ENCODE measurements at places on chromosomes 11 and 22.

DNA sequence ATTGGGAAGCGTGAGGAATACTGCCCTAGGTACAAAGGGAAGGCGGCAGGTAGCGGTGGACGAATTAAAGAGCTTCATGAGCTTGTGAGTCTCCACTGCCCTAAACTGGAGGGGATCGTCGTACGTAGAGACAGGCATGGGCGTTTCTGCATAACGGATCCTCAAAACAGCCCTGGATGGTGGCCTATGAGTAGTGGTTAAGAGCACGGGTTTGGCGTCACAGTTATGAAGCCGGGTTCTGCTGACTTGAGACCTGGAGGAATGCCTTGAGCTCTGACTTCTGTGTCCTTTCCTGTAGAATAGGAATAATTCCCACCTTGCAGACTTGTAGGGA lies 335 bp downstream of the TMEM138 start:
- DNase-seq = no peak

- no peak for DNase-seq
These were observed 53.1 kb downstream of the FBXO7 start for GRCh38 chr22:32527756-32528155.

DNA sequence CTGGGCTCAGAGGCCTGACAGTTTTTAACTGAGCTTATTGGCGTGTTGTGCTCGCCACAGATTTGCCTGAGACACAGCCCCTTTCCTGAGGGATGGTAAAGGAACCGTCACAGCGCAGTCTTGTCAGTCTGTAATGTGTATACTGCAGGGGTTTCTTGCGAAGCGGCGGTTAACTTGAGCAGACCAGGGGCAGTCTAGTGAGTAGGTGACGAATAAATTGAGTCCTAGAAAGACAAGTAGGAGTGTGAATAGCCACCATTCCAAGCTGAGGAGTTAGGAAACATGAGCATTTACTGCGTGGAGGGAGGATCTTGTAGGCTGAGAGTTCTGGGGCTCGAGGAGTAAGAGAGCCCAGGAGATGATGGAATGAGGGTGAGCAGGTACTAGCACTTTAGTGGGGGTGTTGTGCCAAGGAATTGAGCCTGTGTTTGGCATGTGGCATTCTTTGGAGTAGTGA lies 1.4 kb downstream of the MED15 start:
- DNase-seq = no peak

DNA sequence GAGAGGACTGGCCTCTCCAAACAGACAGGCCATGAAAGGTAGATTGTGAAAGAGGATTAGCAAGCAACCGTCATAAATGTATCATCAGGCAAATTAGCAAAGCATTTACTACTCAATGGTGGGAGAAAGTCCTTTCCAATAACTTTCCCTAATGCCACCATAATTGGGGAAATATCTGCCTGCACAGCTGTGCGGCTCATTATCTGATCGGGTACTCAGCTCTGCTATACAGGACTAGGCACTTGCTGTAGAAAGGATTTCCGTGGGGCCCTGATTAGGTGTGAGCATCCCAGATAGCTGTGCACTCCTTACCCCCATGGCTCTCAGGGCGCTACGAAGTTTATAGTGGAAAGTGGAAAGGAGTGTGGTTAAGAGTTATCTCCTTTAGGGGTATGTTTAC lies 309.7 kb upstream of the PLET1 start:
- DNase-seq = no peak

DNA sequence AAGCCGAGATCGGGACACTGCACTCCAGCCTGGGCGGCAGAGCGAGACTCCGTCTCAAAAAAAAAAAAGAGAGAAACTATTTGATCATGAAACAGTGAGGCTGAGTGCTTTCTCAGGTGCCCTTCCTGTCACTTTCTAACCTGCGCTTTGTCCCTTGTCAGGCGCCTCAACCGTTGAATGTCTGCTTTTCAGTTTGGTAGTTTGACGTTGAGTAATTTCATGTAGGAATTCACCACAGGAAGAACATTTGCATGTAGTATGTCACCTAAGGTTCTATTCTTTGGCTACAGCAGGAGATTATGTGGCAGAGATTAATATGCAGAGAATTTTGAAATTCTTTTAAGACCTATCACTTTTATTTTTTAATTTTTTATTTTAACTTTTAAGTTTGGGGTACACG lies 57.2 kb downstream of the PPFIA1 start:
- DNase-seq = no peak

GRCh38 chr11:9069256-9069655 lies 22.1 kb downstream of the SCUBE2 start:
- no peak for DNase-seq

DNA sequence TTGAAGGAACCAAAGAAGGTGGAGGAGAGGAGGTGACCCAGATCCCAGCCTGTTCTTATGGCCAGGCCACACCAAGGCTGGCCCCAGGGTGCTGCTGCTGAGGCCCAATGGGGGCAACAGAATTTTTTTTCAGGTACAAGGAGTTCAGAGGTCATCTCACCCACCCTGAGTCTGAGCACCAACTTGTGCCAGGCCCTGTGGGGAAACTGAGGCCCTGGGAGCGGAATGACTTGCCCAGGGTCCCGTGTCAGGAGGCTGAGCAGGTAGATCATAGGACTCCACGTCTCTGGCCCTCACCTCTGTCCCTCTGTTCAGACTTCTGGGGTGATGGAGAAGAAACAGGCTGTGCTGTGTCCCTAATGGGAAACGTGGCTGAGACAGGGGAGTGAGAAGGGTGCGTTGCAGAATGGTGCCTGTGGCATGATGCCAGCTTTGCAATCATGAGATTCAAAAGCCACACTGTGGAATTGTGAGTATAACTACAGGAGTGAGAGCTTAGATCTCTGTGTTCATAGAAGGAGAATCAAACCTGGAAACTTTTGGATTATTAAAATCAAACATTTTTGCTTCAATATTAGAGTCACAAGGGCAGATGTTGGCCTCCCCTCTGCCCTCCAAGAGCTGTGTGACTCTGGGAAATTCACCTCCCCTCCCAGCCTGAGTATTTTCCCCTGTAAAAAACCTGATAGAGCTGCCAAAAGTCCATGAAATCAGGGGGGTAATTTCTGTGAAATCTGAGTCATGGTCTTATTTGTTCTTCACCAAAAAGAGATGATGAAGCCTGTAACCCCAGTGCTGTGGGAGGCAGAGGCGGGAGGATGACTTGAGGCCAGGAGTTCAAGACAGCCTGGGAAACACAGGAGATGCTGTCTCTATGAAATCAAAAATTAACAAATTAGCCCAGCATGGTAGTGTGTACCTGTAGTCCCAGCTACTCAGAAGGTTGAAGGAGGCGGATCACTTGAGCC lies 874 bp downstream of the APOL1 start:
- DNase-seq = no peak

DNA sequence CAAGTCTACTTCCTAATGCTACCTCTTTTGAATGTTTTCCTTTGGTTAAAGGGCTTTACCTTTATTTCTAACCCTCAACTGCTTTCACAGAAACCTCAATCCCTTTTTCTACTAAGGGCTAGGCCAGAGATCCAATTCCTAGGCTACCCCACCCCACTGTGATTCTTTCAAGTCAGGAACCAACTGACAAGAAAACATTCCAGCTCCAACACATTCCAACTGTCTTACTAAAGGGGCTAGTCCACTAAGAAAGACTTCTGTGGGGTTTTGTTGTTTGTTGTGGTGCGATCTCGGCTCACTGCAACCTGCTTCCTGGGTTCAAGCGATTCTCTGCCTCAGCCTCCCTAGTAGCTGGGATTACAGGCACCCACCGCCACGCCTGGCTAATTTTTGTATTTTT lies 151.3 kb downstream of the APOL5 start:
- DNase-seq = no peak
